Urothelium cell line (cell line): ENCODE measurements at places on chromosomes 2 and 18.

GRCh38 chr2:101614127-101614759 is 83.3 kb upstream of the MAP4K4 start:
- no peak for DNase-seq

- DNase-seq = no peak
Observed at GRCh38 chr2:11142987-11143386, 12.3 kb upstream of the SLC66A3 start.

GRCh38 chr2:232261776-232262175 is 116.8 kb upstream of the ALPP start:
- DNase-seq = no peak

- no peak for DNase-seq
Observed at GRCh38 chr2:39228413-39229209, 15.2 kb downstream of the CDKL4 start.

DNA sequence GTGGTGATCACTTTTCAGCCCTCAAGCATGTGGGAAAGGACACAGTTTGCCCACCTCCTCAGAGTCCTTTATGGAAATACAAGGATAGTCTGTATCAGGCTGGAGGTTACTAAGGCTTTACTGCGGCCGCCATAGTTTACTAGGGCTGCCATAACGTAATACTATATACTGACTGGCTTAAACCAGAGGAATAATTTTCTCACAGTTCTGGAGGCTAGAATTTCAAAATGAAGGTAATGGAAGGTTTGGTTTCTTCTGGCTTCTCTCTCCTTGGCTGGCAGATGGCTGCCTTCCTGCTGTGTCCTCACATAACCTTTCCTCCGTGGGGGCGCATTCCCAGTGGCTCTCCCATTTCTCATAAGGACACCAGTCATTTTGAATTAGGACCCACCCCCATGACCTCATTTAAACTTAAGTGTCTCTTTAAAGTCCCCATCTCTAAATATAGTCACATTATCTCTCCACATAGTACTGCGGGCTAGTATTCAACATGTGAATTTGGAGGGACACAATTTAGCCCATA is 12.5 kb upstream of the ATIC start:
- DNase-seq = no peak

- DNase-seq = no peak
Observed at GRCh38 chr2:206585335-206585734, 57.0 kb upstream of the FAM237A start.

DNA sequence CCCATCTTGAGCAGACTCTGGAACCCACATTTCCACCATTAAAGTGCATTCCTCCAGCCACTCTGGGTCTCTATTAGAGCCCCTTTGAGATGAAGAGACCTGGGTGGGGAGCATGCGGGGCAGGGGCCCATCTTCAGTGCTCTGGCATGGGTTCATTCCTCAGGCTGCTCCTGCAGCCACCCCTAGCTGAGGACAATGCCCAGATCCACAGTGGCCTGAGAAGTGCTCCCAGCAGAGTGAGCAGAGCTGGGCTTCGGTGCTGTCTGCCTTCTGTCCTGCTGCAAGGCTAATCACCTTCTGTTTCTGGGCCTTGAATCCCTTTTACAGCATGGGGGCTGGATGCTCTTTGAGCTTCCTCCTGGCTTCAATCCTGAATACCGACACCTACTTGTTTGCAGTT is 169.8 kb downstream of the TRIM43 start:
- DNase-seq = no peak

DNA sequence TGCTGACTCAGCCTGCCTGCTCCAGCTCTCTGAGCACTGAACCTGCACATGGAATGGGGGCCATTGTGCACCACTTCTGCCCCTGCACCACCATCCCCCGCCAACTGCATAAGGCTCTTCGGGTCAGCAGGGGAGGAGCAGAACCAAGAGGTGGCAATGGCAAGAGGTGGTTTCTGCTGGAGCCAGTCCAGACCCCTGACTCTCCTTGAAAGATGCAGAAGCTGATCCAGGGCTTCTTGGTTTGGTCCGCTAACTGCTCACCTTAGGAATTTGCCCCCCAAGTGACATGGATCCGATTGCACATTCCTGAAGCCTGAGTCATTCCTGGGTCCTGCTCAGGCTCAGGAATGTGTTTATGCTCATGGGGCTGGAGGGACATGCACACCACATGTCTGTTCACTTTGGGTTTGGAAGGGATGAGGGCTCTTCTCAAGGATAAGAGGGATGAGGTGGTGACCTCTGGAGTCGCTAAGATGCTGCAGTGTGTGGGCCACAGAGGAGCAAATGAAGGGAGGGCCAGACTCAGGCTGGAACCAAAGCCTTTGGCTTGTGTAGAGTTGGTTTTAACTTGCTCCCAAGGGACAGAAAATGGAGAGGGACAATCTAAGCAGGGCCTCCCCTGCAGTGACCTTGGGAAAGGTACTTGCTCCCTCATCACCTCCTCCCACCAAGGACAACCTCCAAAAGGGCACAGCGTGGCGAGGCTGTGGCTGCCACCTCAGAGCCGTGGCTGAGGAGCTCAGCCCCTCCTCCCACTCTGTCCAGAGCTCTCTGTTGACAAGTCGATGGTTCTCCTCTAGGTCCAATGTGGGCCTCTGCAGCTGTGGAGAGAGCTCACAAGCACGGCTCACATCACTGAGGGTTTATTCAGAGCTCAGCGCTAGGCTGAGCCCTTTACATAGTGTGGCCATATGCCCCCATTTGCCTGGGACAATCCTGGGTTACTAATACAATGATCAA is 66.2 kb downstream of the HS1BP3 start:
- DNase-seq = peak; percentile 95

DNA sequence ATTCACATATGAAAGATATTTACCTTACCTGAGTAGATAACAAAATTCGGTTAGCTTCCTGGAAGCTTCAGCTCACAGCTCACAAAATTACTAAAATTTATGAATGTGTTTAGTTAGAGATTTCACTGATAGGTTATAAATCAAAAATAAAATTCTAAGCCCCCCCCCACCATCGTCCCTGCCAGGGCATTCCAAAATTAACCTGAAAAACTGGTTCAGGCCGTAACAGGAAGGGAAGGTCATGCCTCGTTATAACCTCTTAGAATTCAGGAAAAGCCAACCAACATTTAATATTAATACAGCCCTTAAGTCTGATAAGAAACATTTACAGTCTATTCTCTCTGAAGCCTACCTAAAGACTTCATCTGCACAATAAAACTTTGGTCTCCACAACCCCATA is 48.9 kb downstream of the COX7A2L start:
- DNase-seq = no peak

GRCh38 chr18:46060359-46060841 is 11.7 kb downstream of the PSTPIP2 start:
- DNase-seq = no peak

DNA sequence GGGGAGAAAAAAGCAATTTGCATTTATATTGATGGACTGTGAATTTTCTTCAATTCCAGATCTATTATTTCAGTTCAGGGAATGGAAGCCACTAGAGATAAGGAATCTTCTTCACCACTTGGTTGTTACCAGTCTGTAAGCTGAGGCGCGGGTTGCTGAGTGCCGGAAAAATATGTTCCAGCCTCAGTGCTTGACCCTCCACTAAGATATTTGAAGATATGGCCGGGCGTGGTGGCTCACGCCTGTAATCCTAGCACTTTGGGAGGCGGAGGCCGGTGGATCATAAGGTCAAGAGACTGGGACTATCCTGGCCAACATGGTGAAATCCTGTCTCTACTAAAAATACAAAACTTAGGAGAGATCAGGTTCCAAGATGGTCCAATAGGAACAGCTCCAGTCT is 9.1 kb upstream of the HMSD start:
- DNase-seq = no peak

- DNase-seq = peak; percentile 13
Observed at GRCh38 chr2:192029089-192029488, 165.6 kb downstream of the TMEFF2 start.

DNA sequence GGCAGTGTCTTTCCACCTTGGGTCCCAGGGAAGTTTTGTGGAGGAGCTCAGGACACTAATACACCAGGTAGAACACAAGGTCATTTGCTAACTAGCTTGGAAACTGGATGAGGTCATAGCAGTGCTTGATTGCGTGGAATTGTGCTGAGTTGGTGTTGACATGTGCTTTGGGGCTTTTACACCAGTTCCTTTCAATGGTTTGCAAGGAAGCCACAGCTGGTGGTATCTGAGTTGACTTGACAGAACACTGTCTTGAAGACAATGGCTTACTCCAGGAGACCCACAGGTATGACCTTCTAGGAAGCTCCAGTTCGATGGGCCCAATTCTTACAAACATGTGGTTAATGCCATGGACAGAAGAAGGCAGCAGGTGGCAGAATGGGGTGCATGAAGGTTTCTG is 5.9 kb downstream of the CTLA4 start:
- no peak for DNase-seq
